ENCODE measurements at places on chromosomes 5 and 9.
A peak's percentile ranks its signal among the peaks of the same experiment; 100 is the strongest.

GRCh38 chr9:111147041-111147440 lies 108.8 kb upstream of the LPAR1 start:
- no peak for DNase-seq

DNA sequence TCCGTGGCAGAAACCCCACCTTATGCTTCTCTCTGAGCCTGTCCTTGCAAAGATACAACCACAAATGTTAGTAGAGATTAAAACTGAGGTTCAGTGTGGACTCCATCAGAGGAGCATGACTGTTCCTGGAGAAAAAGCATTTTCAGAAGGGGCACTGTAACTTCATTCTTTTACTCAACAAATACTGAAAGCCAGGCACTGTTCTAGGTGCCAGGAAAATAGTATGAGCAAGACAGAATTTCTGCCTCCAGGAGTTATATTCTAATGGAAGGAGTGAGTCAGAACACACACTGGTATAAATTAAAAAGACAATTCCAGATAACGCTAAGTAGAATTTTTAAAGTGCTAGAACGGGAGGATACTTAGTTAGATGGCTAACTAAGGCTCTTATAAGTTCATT lies 251.4 kb upstream of the GAS1 start:
- no peak for DNase-seq

DNA sequence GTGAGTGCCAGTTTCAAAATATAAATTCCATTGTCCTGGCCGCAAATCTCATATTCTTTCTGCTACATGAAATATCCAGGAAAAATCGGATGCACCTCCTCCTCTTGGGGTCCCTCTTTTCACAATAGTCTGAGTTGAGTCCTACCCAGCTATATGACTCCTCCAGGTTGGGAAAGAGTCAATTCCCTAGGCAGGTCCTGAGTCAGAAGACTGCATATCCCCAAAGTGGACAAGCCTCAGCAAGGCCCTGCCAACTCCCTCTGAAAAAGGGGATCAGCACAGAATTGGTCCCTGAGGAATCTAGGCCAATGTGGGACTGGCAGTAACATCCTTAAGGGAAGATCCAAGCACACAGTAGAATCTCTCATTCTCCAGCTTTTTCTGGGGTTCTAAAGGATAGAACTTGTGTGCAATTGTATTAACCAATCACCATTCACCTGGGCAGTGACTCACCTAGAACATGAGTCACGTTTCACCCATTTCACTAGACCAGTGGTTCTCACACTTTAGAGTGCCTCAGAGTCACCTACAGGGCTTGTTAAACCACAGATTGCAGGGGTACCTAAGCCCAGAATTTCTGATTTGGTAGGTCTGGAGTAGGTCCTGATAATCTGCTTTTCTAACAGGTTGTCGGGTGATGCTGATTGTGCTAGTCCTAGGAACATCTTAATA lies 44.7 kb upstream of the TMEM215 start:
- DNase-seq, result no peak

DNA sequence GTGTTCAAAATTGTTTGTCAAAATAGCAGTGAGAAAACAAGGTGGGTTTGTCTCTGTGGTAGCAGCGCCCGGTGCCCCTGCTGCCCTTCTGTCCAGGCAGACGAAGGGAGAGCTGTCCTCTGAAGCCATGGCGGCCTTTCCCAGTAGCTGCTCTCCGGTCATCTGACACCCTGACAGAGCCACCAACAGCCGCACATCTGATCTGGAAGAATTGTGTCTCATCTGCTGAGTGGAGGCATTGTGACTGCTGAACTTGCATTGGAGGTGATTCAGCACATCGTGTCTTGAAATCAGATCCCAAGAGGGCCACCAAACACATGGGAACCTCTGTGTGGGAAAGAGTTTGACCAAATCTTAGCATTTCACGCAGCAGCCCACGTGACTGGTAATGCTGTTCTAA lies 337.6 kb upstream of the IRX1 start:
- no peak for DNase-seq

GRCh38 chr5:10736354-10736753 lies 24.7 kb downstream of the DAP start:
- no peak for DNase-seq

GRCh38 chr5:158660726-158661125 lies 439.0 kb downstream of the EBF1 start:
- peak; percentile 47 for DNase-seq

DNA sequence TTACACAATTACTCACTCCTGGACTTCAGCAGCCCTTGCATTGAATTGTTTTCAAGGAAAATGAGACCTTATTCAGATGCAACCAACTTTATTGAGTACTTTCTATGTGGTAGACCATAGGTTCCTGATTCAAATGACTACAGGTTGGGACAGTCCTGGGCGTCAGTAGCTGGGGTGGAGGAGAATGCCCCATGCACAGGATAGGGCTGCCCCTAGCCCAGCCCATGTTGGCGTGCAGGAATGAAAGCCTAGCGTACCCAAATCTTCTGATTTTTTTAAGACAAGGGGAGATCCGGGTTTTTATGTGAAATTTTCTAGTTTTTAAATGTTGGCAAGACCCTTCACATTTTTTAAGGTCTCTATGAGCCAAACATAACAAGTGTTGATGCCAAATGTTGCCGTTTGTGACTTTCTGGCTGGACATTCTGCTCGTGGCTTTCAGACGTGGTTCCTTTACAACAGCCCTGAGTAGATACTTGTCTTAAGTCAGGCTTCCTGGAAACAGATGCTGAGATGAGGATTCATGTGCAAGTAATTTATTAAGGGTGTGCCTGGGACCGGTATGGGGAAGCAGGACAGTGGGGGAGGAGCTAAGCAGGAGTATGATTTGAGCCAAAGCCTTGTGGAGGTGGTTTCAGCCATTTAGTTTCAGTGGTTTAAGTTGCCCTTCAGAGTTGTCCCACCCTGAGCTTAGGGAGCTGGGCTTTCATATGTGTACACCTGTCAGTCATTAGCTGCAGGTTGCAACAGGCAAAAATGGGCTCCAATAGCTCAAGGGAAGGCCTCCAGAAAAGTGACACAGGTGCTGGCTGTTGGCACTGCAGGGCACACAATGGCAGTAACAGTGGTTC lies 154.1 kb downstream of the NTRK2 start:
- DNase-seq, result peak; percentile 27

DNA sequence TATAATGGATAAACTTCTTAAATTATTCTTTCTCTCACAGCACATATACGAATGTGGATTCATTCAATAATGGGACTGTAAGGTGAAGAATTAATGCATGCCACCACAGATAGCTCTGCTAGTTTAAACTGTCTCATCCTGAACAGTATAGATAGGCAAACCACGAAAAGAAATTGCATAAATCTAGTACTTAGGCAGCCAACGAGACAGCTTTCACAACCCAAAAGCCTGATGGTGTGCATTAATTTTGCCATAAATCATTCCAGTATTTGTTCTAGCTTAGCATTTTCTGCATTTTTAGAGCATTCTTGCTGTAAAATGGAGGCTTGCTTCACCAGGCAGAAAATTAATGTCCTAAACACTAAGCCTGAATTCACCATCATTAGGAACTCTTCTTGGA lies 834.2 kb upstream of the DMAC1 start:
- no peak for DNase-seq

GRCh38 chr9:134326724-134327601 lies 708 bp downstream of the RXRA start:
- DNase-seq, result peak; percentile 48

DNA sequence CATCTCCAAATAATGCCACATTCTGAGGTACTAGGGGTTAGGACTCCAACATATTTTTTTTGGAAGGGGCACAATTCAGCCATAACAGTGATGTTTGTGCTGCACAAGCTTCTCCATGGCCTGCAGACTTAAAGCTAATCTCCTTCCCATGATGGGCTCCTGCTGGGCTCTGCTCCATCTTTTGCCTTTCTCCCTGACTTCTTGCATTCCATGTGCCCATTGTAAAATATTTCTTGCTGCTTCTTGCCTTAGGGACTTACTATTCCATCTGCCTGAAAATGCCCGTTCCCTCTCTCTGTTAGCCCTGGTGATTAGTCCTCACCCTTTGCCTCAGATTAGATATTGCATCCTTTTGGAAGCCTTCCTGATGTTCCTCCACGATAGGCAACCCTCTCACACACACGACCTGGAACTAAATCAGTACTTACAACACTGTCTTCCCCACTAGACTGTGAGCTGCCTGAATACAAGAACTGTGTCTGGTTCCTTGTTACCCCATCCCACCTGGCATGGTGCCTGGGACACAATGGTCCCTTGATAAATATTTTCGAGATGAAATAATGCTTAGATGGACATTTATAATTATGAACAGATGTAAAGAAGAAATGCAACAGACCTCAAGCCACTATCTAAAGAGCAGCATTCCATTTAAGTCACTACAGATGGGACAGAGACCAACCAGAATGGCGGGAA lies 33.5 kb downstream of the OR1J1 start:
- DNase-seq, result peak; percentile 88

- DNase-seq, result no peak
Observed at GRCh38 chr9:3455717-3456116, 70.1 kb downstream of the RFX3 start.

GRCh38 chr9:105065098-105066088 lies 137.4 kb upstream of the ABCA1 start:
- DNase-seq, result no peak

GRCh38 chr5:180093651-180094382 lies 22.3 kb upstream of the RNF130 start:
- no peak for DNase-seq

- no peak for DNase-seq
Observed at GRCh38 chr9:31471010-31471409, 913.4 kb upstream of the ACO1 start.

- no peak for DNase-seq
Observed at GRCh38 chr5:88872971-88873370, 10.0 kb downstream of the MEF2C start.
